ENCODE measurements at places on chromosomes 3 and 15.
A peak's percentile ranks its signal among the peaks of the same experiment; 100 is the strongest.

DNA sequence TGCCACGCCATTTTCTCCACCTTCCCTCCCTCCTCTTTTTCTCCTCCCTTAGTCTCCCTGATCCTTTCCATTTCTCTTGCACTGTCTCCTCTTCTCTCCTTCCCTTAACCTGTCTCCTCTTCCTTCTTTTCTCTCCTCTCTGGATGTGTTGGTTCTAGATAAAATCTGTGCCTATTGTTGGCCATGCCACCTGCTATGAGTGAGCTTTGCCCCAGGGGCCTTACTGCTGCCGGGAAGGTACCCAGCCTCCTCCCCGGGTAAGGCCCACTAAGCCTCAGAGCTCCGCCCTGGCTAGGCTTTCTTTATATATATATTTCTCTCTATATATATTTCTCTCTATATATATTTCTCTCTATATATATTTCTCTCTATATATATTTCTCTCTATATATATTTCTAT lies 14.7 kb downstream of the GPD1L start:
- no peak for DNase-seq

DNA sequence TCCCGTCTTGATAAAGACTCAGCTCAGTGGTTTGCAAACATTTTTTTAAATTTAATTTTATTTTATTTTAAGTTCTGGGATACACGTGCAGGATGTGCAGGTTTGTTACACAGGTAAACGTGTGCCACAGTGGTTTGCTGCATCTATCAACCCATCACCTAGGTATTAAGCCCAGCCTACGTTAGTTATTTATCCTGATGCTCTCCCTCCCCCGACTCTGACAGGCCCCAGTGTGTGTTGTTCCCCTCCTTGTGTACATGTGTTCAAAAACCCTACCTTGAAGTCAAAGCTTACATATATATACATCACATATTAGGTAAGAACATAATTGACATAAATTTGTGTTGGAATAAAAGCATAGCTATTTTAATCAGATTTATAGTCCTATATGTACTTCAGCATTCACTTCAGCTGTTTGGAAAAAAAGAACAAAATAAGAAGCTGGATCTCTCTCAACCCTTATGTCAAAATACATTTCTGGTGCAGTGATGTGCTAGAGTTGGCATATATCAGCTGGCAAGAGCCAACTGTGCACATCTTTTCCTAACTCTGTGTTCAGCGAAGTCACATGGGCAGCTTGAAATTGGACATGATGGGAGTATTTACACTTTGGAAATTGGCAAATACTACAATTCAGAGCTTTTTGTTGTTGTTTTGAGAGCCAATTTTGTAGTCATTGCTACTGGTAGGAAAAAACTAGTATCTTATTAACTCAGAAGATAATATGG lies 26.5 kb downstream of the GPR15 start:
- no peak for DNase-seq

DNA sequence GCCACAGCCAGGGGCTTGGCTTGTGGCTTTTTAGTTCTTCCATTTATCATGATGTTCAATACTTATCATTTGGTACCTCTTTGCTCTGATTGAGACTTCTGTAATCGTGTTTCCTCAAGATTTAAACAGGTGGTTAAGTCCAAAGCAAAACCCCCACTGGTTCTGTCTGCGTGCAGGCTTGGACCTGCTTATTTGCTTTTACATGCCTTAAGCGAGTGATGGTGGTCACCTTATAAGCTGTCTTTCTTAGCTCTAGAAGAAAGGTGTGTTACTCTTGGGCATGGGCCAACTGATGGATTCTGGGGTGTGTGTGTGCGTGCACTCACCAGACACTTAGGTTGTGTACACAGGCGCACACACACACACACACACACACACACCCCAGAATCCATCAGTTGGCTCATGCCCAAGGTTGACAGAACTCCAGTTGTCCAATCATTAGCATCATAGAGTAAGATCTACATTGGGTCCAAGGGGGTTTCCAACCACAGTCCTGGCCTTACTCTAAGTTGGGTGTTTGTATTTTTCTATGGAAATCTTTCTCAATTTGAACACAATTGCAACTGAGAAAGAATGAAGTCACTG lies 1.2 kb downstream of the MYZAP start:
- no peak for DNase-seq

- DNase-seq, result no peak
These were observed 99.5 kb upstream of the OSBPL11 start for GRCh38 chr3:125694761-125695294.

DNA sequence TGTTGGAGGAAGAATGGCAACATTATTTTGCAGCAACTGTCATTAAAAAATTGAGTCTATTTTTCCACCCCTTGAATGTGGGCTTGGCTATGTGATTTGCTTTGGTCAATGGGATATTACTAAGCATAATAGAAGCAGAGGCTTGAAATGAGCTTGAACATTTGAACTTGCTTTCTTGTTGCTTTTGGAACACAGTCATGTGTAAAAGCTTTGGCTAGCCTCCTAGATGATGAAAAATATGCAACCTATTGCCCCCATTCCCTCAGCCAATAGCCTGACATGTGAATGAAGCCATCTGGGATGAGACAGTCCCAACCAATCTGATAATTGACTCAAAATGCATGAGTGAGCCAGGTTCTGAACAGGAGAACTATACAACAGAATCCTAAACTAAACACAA lies 78.4 kb downstream of the PLSCR2 start:
- DNase-seq, result no peak

DNA sequence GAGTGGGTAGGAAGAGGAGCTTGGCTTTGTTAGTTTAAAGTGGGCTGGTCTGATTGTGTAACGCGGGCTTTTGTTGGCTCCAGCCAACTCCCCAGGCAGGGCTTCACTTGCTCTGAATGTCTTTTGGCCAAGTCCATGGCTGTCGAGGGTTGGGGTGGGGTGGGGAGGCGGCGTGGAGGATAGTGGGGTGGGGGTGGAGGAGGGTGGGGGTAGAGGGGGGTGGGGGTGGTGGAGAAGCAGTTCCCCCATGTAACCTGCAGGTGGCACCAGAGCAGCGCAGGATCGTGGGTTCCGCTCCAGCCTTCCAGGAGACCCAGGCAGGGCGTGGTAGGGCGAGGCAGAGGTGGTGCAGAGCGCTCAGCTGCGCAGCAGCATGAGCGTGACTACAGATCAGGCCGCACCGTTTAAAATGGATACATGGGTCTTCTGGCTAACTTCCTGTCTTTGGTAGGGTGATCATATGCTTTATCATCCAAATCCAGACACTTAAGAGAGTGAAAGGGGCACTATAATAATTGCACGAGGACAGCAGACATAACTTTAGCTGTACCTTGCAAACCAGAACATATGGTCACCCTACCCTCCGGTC lies 28.3 kb downstream of the GOLGA6A start:
- peak; percentile 47 for DNase-seq

- DNase-seq, result no peak
These were observed 37.7 kb downstream of the PDIA5 start for GRCh38 chr3:123104550-123104949.

- no peak for DNase-seq
These were observed 128.4 kb downstream of the FAM174B start for GRCh38 chr15:92527197-92527596.

GRCh38 chr3:185175370-185175987 lies 22.6 kb upstream of the C3orf70 start:
- peak; percentile 82 for DNase-seq

- no peak for DNase-seq
These were observed 40.6 kb downstream of the TNK2 start for GRCh38 chr3:195867631-195868335.

- no peak for DNase-seq
These were observed 112.3 kb downstream of the P3H2 start for GRCh38 chr3:190008432-190008831.

DNA sequence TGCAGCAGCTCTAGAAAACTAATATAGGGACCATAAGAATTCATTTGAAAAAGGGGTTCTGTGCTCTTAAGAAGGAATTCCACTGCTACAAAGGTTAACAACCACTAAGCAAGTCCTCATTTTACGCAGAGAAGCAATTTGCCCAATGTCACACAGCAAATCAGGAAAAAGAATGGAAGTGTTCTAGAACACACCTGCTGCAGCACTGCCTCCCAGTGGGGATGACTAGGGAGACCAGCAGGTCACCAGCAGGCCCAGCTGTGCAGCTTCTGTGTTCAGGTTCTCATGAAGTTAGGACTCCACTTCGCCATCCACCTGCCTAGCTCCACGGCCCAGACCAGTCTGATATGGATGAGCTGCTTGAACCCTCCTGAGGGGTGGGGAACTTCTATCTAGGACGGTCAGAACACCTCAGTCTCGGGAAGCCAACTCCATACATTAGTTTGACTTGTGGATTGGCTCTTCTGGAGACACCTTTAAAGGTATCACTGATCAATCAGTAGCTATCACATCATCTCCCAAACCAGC lies 18.6 kb downstream of the POMGNT2 start:
- no peak for DNase-seq

- DNase-seq, result peak; percentile 32
These were observed 82.4 kb downstream of the RTP4 start for GRCh38 chr3:187450431-187451190.

- DNase-seq, result no peak
These were observed 6.0 kb upstream of the PLCB2 start for GRCh38 chr15:40313531-40314398.

DNA sequence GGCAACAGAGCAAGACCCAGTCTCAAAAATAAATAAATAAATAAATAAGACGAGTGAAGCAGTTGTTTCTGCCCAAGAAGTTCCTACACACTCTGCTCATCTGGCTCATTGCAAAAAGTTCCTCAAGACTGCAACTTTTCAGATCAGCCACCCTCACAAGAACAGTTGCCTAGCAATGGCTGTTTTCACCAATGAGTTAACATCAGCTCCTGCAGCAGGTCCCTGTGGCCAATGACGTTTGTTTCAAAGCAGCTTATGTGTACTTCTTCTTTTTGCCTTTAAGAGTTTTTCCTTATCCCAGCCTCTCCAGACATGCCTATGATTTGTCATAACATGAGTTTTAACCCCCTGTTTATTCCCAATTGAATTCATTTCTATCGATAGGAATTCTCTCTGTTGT lies 118.4 kb upstream of the SPRED1 start:
- DNase-seq, result no peak

- DNase-seq, result peak; percentile 89
These were observed 75.5 kb downstream of the ZBTB20 start for GRCh38 chr3:115071601-115072000.

GRCh38 chr15:40891810-40892446 lies 2.3 kb upstream of the VPS18 start:
- DNase-seq, result no peak

GRCh38 chr3:94225148-94225865 lies 162.4 kb downstream of the NSUN3 start:
- DNase-seq, result peak; percentile 47

DNA sequence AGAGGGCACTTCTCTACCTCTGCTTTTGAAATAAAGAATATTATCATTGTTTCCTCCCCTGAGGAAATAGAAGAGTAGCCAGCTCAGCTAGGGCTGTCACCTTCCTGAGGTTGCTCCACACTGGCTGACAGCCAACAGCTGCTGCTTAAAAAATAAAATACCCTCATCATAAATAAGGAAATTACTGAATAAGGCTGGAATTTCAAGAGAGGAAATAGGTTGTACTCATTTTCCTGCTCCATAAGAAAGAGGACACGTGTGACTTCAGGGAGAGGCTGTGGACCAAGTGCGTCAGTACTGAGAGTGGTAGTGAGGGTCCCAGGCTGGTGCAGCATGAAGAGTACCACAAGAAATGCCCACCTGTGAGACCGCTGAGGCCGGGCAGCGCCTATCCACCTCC lies 8.1 kb upstream of the C2CD4B start:
- no peak for DNase-seq
